CD4-positive, alpha-beta T cell treated with Interleukin-12 subunit alpha and Interleukin-12 subunit beta, for 1 hour (primary cell): ENCODE measurements at places on chromosomes 4 and X.

DNA sequence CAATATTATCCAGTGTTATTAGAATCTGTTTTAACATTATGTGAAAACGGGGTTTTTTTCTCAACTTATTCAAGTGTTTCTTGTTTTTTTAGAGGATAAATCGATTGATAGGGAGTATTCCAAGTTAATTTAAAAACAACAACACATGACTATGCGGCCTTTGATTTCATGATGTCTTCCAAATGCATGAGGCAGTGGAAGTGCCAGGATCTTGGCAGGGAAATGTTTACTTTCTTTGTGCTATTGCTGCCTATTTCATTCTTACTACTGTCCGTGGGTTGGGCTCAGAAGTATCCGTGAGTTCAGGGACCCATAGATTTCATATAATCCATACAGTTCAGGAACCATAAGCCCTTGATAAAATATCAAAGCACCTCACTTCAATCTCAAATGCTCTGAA lies 64.6 kb downstream of the ABCG2 start:
- DNase-seq, result no peak

DNA sequence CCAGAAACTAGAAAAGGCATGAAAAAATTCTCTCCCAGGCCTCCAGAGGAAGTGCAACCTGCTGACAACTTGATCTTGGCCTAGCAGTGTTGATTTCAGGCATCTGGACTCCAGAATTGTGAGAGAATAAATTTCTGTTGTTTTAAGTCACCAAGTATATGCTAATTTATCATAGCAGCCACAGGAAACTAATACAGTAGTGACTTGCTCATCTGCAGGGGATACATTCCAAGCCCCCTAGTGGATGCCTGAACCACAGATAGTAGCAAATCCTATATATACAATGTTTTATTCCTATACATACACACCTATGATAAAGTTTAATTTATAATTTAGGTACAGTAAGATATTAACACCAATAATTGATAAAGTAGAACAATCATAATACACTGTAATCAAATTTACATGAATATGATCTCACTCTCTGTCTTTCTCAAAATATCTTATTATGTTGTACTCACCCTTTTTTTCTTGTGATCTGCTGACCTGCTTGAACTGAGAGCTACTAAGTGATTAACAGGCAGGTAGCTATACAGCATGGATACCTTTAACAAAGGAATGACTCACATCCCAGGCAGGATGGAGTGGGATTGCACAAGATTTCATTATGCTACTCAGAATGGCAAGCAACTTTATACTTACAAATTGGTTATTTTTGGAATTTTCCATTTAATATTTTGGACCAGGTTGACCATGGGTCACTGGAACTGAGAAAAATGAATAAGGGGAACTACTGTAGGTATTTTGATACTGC lies 501.1 kb downstream of the KCNIP4 start:
- DNase-seq, result no peak

GRCh38 chrX:14872851-14873675 lies at the start of the genes FANCB and MOSPD2:
Gene FANCB, minus strand, starts transcription at chrX:14873069. Its CDS starts 7,559 bp downstream, at chrX:14865510.
Gene MOSPD2, plus strand, starts transcription at chrX:14873421. Its CDS starts 108 bp downstream, at chrX:14873529.
- DNase-seq, result peak; percentile 95

GRCh38 chr4:14831416-14831815 lies 170.9 kb upstream of the CPEB2 start:
- DNase-seq, result no peak

DNA sequence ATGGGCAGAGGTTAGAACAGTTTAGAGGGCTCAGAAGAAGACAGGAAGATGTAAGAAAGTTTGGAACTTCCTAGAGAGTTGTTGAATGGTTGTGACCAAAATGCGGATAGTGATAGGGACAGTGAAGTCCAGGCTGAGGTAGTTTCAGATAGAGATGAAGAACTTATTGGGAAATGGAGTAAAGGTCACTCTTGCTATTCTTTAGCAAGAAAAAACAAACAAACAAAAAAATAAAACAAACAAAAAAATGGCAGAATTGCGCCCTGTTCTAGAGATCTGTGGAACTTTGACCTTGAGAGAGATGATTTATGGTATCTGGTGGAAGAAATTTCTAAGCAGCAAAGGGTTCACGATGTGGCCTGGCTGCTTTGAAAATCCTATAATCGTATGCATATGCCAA lies 185.1 kb upstream of the SFRP2 start:
- no peak for DNase-seq
